HFF-Myc (cell line): ENCODE measurements at places on chromosomes 6 and 20.

DNA sequence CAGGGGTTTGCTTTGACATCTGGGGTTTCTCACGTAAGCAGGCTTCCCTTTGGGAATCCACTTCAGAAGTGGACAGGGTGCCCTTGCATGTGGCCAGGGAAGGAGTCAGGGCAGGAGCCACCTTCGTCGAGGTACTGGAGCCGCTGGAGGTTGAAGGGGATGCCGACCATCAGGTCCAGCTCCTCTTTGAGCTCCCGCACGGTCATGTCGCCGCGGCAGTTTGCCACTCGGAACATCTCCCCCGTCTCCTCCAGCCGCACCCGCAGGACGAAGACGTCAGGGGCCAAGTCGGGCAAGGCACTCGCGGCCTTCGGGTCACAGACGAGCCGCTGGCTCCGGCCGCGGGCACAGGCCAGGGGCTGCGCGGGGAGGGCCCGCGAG is 360 bp downstream of the ANKRD60 start:
- no peak for DNase-seq

DNA sequence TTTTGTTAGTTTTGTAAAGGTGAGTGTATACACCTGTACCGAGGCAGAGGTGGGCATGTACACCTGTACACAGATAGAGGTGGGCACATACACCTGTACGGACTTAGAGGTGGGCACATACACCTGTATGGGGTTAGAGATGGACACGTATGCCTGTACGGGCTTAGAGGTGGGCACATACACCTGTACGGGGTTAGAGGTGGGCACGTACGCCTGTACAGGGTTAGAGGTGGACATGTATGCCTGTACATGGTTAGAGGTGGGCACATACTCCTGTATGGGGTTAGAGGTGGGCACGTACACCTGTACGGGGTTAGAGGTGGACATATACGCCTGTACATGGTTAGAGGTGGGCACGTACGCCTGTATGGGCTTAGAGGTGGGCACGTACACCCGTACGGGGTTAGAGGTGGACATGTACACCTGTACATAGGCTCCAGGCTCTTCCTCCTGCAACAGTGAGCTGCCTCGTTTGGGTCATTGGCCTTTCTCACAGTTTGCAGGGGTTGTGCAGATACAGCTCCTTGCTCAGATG is 63.7 kb downstream of the PHACTR3 start:
- no peak for DNase-seq

- no peak for DNase-seq
Observed at GRCh38 chr6:85482206-85482904, 32.5 kb downstream of the NT5E start.

- DNase-seq: no peak
Observed at GRCh38 chr20:5748246-5748645, 2.0 kb upstream of the SHLD1 start.

DNA sequence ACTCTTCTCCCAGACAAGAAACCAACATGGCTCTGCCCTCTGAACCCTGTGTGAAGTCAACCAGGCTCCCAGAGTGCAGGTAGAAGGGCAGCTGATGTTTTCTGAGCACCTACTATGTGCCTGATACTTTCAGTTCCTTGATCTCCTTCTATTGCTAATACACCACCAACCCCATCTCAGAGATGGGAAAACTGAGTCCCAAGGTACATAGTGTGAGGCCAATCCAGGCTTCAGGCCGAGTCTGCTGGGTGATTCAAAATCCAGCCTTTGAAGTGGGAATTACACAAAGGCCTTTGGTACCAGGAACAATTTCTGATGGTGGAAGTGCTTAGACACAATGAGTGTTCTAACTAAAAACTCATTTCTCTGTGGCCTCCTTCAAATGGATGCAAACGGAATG is 96.3 kb downstream of the NFATC2 start:
- no peak for DNase-seq

DNA sequence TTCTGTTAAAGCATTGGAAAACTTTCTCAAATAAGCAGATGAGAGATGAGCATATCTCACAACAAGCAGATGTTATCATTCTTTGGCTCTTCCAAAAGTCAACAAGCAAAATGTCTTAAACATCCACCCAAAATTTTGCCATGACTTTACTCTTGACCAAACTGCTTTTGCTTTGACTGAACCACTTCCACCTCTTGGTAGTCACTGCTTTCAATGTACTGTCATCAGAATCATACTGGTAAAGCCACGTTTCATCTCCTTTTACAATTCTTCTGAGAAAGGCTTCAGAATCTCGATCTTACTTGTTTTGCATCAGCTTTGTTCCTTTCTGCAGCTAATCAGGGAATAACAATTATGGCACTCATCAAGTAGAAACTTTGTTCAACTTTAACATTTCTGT is 498.5 kb upstream of the GJE1 start:
- DNase-seq: no peak

GRCh38 chr6:16632101-16632500 is 129.2 kb downstream of the ATXN1 start:
- no peak for DNase-seq
